ENCODE measurements at places on chromosomes 5 and 9.
A peak's percentile ranks its signal among the peaks of the same experiment; 100 is the strongest.

DNA sequence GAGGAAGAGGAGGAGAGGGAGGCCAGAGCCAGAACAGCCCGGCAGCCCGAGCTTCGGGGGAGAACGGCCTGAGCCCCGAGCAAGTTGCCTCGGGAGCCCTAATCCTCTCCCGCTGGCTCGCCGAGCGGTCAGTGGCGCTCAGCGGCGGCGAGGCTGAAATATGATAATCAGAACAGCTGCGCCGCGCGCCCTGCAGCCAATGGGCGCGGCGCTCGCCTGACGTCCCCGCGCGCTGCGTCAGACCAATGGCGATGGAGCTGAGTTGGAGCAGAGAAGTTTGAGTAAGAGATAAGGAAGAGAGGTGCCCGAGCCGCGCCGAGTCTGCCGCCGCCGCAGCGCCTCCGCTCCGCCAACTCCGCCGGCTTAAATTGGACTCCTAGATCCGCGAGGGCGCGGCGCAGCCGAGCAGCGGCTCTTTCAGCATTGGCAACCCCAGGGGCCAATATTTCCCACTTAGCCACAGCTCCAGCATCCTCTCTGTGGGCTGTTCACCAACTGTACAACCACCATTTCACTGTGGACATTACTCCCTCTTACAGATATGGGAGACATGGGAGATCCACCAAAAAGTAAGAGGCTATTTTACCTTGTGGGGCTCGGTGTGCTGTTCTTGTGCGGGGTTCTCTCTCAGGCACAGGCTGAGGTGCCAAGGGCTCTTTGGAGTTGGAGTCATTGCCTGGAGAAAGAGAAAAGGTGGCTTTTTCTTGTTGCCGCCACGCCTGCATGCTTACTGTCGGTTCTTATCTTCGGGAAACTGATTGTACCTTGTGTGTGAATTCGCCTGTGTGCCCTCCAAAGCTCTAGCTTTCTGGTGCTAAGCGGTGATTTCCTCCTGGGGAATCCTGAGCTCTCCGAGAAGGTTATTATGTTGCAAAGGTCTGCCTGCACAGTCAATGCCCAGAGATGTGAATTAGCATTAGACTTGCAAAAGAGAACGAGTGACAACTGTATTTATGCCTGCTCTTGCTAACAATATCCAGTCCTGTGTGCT is at the start of gene ISL1:
ISL1 (plus strand) TSS at position 318 of the 991 bp plus-strand sequence; CDS start at position 542, 224 bp downstream.
- DNase-seq = peak; percentile 29

DNA sequence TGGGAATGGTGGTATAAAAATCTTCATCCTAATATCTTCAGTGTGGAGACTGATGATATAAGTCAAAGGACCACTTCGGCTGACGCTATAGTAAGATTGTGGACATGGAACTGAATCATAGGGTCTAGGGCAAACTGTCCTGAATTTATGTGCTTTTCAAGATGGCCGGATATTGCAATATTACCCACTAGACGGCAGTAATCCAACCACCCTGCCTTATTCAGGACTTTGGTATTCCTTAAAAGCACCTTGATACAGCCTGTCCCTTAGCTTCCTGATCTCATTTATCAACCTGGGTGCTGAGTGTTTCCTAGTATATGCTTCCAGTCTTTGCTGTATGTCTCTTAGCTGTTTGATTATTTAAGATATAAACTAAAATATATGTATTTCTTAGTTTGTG is 71.2 kb upstream of the COX7C start:
- DNase-seq = no peak

- DNase-seq = no peak
Measured at GRCh38 chr9:109953813-109954497, 174.0 kb downstream of the PALM2AKAP2 start.

- DNase-seq = no peak
Measured at GRCh38 chr5:123460296-123460729, 37.1 kb upstream of the CEP120 start.
